ENCODE measurements at places on chromosomes 6 and 20.

- no peak for DNase-seq
Measured at GRCh38 chr6:53598265-53598907, 53.5 kb upstream of the GCLC start.

DNA sequence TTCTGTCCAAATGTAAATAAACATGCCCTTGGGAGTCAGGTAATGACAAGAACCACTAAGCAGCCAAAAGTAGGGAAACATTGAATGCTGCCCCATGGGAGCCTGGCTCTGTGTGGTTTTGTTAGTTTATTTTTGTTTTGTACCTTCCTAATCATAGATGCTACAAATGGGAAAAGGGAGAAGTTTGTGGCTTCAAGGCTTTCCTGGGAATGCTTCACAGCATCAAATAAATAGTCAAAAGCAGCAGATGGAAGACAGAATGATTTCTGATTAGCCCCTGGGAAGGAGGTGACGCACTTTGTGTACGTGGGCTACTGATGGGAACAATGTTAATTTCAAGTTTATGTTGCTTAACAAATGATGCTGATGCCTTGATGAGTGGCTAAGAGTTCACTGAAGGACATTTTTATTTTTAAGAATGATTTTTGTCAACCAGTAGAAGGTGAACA lies 532.7 kb downstream of the BCKDHB start:
- no peak for DNase-seq

- no peak for DNase-seq
Measured at GRCh38 chr6:6851059-6851948, 256.5 kb upstream of the RREB1 start.

- DNase-seq: no peak
Measured at GRCh38 chr20:23658989-23659609, 21.3 kb upstream of the CST3 start.

- DNase-seq: no peak
Measured at GRCh38 chr20:51775241-51775640, 7.1 kb upstream of the ATP9A start.

All from erythroblast (primary cell).